ENCODE measurements at places on chromosomes 2 and 18.

DNA sequence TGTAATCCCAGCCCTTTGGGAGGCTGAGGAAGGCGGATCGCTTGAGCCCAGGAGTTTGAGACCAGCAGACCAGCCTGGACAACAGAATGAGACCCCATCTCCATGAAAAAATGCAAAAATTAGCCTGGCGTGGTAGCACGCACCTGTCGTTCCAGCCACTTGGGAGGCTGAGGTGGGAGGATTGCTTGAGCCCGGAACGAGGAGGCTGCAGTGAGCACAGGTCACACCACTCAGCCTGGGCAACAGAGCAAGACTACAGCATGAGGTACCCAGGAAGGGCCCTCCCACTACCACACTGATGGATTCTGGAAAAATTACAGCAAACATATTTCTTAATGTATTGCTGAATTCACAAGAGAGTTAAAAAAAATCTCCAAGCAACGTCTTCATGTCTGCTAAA is 56.3 kb upstream of the HPCAL1 start:
- no peak for DNase-seq

DNA sequence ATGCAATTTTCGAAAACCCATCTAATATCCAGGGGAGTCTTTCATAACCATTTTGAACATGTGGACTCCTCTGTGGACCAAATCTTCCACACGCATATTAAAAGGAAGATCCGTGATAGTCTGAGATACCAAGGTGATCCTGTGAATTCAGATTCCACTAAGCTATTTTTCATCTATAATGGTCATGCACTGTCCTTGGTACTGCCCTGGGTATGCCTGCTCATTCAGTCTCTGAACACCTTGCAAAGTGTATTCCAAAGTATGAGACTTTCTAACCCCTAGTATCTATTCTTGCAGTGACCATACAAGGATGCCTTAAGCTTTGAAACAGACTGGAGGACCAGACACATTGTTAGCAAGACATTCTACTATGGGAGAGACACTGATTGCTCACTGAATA is 217.6 kb upstream of the CCDC150 start:
- DNase-seq: no peak

DNA sequence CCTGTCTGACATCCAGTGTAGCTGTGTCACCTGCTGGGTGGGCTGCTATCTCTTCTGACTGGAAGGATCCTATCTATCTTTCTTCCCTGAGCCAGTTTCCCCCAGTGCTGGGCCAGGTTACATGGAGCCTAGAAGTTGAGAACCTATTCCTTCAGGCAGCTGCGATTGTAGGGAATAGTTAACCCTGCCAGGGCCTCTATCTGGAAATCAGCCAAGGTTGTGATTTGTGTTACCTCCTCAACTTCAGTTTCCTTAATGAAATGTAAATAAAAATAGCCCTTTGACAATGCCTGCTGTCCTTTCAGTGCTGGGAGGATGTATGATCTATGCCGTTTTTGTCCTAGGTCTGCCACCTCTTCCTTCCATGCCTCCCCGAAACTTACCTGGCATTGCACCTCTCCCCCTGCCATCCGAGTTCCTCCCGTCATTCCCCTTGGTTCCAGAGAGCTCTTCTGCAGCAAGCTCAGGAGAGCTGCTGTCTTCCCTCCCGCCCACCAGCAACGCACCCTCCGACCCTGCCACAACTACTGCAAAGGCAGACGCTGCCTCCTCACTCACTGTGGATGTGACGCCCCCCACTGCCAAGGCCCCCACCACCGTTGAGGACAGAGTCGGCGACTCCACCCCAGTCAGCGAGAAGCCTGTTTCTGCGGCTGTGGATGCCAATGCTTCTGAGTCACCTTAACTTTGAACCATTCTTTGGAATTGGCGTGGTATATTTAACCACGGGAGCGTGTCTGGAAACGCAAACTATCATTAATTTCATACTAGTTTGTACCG is 36.6 kb downstream of the GORASP2 start:
- DNase-seq: no peak

DNA sequence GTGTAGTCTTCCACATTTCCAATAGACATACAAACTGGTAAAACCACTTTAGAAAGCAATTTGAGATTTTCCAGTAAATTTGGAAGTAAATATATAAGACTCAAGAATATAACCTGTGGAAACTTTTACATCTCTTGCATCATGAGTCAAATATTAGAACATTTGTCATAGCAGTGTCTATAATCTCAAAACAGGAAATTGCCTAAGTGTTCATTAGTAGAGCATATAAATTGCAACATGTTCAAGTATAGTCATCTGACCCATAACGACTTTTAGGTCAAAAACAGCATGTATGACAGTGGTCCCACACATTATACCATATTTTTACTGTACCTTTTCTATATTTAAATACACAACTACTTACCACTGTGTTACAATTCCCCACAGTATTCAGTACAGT is 555.9 kb upstream of the VRK2 start:
- DNase-seq: no peak

GRCh38 chr2:212854771-212855170 is 296.6 kb downstream of the IKZF2 start:
- no peak for DNase-seq

- DNase-seq: no peak
Measured at GRCh38 chr2:104863146-104863467, 9.2 kb downstream of the POU3F3 start.

DNA sequence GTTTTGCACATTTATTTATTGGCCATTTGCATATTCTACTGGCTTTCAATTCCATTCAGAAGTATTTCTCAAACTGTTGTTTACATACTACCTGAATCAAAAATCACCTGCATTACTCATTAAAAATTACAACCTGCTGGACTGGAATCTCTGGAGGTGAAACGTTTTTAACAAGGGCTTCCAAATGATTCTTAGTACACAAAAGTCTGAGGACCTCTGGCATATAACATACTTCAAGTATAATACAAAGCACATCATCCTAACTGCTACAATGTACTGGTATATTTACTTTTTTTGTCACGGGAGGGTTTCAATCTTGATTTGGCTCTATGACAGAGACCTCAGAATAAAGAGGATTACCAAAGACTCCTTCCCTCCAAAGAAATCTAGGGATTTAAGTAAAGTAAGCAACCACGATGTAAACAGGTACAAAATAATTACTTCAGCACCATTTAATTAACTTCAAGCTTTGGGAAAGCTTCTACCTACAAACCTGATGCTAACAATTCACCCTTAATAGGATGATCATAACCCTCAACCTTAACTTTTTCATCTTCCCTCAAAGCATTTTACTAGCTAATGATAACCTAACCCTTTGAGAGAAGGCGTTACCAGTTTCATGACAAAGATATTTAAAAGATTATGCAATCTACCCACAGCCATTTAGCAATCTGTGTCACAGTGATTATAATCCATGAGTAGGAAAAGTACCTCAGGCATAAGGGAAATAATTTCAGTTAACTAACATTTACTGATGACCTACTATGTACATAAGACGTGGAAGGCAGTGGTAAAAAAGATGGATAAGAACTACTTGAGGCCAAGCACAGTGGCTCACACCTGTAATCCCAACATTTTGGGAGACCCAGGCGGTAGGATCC is 24.7 kb downstream of the ATAD2B start:
- DNase-seq: no peak

GRCh38 chr2:172613615-172614231 is 57.8 kb downstream of the PDK1 start:
- no peak for DNase-seq

- no peak for DNase-seq
Measured at GRCh38 chr2:143192716-143193115, 63.5 kb downstream of the ARHGAP15 start.

GRCh38 chr18:58666176-58666575 is 5.1 kb upstream of the MALT1 start:
- DNase-seq: no peak

DNA sequence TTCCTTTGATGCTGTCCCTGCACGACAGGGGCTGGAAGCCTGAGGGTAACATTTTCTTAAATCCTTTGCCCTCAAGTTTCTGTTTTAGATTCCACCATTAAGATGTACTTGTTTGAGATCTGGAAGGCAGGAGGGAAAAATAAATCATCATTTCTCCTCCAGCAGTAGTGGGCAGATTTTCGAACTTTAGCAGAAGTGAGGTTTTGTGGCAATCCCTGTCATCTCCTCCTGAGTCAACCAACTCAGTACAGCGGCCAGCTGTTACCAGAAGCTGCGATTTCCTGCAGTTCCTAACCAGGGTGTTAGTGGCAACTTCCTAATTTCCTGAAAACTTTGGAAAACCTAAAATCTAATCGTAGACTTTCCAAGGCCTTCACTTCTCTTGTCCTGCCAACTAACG is 517.2 kb upstream of the ACVR2A start:
- no peak for DNase-seq

GRCh38 chr2:71667256-71668182 is 214.2 kb downstream of the DYSF start:
- no peak for DNase-seq

- no peak for DNase-seq
Measured at GRCh38 chr2:168552450-168552856, 96.4 kb downstream of the CERS6 start.

- DNase-seq: no peak
Measured at GRCh38 chr18:79961527-79962291, 2.7 kb upstream of the HSBP1L1 start.

DNA sequence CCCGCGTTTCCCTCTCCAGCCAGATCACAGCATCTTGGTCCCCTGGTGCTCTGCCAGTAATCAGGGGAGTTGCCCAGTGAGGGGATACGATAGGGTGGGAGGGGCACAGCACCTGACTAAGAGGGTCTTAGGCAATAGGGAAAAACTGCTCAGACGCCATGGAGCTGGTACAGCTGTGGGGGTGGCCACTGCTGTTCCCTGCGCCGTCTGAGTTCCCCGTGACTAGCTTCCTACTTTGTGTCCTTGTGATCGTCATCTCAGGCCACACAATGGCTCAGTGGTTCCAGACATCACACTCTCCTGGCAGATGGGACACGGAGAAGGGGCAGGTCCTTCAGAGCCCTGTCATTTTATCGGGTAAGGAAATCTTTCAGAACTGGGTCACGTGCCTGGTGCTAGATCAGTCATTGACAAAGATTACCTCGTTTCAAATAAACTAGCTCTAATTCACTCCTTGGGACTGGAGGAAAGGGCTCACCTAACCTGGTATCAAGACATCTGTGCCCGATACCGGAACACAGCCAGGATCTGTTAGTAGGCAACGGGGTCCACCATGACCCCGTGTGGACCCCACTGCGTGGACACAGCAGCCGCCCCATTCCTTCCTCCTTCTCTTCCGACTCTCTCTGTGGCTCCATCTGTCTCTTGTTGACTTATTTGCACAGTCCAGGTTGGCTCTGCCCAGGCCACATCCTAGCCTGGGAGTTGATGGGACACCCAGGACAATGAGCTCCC is 101.6 kb downstream of the PTGR3 start:
- DNase-seq: no peak

GRCh38 chr2:177523781-177524180 is 131.2 kb downstream of the AGPS start:
- DNase-seq: no peak

GRCh38 chr2:136175466-136175865 is 57.5 kb upstream of the CXCR4 start:
- no peak for DNase-seq

All from stimulated activated CD4-positive, alpha-beta T cell treated with anti-CD3 and anti-CD28 coated beads, Interleukin-1b, Interleukin-23, amount 100 ng/mL, for 1 hour (primary cell).